ENCODE measurements at places on chromosomes 2 and 18.
A peak's percentile ranks its signal among the peaks of the same experiment; 100 is the strongest.

GRCh38 chr2:211128287-211128686 is 571.9 kb downstream of the CPS1 start:
- no peak for DNase-seq

GRCh38 chr2:18791172-18791797 is 201.9 kb upstream of the NT5C1B start:
- DNase-seq, result no peak

GRCh38 chr2:72744049-72744448 is 81.8 kb downstream of the EXOC6B start:
- no peak for DNase-seq

DNA sequence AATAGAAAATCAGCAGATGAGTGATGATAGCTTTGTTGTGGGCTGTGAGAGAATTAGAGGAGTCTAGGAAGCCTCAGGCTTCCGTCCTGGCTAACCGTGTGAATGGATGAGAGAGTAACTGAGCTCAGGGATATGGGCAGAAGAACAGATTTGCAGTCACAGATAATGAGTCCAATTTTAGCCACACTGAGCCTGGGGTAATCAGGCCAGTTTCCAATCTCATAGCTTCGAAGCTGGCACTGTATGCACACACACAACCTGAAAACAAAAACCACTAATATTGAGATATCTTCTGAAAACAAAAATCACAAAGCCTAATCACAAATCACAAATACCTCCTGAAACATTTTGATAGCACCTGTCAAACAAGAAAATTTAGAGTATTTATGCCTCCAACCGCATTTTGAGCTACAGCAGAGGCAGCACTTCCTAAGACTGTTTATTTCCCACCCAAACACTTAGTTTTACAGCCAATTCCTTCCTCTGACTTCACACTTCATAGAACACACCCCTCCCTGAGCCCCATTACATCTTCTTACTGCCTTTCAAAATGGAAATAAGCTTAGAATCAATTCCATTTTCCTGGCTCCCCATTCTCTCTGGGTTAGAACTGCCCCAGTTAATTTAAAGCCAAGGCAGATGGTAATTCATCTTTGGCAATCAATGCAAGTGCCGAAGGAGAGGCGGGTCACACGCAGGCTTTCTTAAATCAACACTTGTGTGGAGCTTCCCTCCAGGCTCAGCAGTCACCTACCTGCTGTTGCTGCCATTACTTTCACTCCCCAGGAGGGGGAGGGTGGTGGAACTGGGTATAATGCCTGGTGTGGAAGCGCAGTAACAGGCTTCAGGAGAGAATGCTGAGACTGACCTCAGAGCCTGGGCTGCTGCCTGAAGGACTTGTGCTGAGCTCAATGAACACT is 18.9 kb downstream of the TTR start:
- DNase-seq, result peak; percentile 76

GRCh38 chr2:100422320-100423055 is 5.0 kb upstream of the CHST10 start:
- no peak for DNase-seq

DNA sequence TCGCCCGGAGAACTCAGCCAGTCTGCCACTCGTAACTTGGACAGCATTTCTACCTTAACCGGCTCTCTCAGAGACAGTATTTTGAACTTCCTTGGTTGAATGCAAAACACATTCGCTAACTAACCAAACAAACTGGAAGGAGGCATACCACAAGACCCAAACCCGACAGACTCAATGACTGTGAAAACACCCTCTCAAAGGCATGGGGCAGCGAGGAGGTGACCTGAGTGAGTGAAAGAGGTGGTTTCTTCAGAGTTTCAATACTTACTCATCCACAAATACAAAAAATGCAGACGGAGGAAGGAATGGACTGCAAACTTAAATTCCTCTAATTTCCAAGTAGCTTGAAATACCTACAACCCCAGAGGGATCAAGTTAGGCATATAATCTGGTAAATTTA is 132.9 kb downstream of the GAREM1 start:
- no peak for DNase-seq

GRCh38 chr2:235763816-235764215 is 270.0 kb downstream of the AGAP1 start:
- DNase-seq, result no peak

- peak; percentile 81 for DNase-seq
Measured at GRCh38 chr2:63881205-63881604, 39.5 kb downstream of the UGP2 start.

DNA sequence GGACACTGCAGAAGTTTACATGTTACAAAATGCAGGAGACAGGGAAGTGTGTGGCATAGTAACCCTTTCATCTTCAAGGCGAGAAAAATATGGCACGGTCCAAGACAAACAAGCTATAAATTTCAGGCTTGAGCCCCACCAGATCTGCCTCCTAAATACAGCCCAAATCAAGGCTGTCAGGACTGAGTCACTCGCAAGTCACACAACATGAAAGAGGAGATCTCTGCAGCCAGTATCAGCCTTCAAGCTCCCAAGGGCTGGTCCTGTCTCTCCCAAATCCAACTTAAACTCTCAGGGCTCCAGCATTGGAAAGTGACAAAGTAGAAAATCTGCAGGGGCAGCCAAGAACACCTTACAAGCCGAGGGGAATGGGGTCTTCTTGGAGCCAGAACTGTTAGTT is 106.3 kb upstream of the GATA6 start:
- DNase-seq, result no peak

- no peak for DNase-seq
Measured at GRCh38 chr2:74503506-74504475, 3.7 kb downstream of the PCGF1 start.
